ENCODE measurements at places on chromosomes 5 and 9. TPM values are rescaled to one million over a fixed set of nuclear protein-coding genes. Genes with fewer than 3 reads are reported as not detected.

GRCh38 chr5:106587-106986 is 14.6 kb downstream of the PLEKHG4B start:
- DNase-seq = no peak

The LHX3 gene
- total RNA-seq = not detected

The GABRG2 gene
- total RNA-seq = not detected

- no peak for DNase-seq
Observed at GRCh38 chr5:138870611-138871010, 4.5 kb downstream of the LRRTM2 start.

- no peak for DNase-seq
Observed at GRCh38 chr5:54194318-54194717, 116.1 kb downstream of the ARL15 start.

GRCh38 chr5:124355928-124356327 is 390.5 kb downstream of the ZNF608 start:
- DNase-seq = no peak

DNA sequence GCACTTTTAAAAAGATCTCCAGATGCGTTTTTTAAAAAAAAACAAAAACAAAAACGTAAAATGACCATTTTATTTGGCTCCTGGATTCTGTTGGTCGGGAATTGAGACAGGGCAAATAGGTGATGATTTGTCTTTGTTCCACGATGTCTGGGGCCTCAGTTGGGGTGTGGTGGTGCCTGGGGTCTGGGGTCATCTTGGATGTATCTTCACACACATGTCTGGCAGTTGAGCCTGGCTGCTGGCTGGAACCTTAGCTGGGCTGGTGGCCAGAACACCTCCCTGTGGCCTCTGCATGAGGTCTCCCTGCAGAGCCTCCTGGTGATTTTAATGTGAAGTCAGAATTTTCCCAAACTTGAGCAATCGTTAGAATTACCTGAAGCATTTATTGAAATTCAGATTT is 42.5 kb upstream of the BASP1 start:
- no peak for DNase-seq

GRCh38 chr9:12014488-12014887 is 678.7 kb upstream of the TYRP1 start:
- DNase-seq = no peak

The PCDHGA2 gene
- 0.05 TPM for total RNA-seq

The TEK gene
- total RNA-seq = 0.15 TPM

The CHD1 gene
- 18.9 TPM for total RNA-seq

The INSYN2B gene
- not detected for total RNA-seq

The ADAMTSL1 gene
- total RNA-seq = not detected

DNA sequence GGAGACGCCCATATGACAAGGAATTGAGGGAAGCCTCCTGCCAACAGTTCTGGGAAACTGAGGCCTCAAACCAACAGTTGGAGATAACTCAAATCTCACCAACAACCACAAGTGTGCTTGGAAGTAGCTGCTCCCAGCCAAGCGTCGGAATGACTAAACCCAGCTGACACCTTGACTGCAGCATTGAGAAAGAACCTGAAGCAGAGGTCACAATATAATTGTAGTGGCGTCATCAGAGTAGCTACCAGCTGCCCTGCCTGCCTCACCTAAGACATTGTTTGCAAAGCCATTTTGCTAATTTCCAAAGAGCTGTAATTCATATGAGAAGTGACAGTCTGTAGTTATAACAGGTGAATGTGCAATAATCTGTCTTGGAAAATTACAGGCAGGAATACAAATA is 40.8 kb upstream of the ANKRD31 start:
- no peak for DNase-seq

GRCh38 chr9:34502471-34502870 is 20.3 kb downstream of the ENHO start:
- no peak for DNase-seq

DNA sequence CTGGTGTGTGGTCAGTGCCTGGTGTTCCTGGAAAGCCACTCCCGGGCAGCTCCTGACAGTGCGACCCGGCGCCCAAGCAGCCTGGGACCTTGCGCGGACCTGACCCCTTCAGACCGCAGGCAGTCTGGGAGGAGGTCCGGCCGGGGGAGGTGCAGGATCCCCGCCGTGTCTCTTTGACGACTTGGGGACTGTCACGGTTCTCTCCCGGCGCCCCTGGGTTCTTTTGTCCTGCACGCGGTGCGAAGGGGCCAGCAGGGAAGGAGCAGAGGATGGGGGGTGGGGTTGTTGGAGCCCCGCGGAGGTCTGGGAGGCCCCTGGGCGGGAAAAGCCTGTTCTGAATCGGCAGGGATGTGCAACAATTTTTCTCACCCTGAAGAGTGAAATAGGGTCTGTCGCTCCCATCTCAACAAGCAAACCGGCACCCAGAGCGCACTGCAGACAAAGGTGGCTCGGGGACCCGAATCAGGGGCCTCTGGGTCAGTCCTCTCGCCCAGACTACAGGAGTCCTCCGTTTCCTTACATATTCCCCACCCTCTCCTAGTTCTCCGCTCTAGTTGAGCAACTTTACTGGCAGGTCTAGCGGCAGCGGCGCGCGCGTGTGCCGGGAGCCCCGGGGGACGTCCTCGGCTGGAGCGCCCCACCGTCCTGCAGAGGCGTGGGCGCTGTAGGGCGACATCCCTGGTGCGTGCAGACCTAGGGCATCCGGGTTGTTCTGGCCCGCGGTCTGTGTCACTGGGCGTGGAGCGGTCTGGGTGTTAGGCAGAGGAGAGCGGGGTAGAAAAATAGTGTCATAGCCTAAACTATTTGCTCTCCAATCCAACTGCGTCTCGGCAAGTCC is 1.2 kb downstream of the VCAN start:
- no peak for DNase-seq

The CENPK gene
- total RNA-seq = 19.7 TPM

GRCh38 chr9:69834056-69834455 is 13.4 kb downstream of the CFAP95 start:
- no peak for DNase-seq

DNA sequence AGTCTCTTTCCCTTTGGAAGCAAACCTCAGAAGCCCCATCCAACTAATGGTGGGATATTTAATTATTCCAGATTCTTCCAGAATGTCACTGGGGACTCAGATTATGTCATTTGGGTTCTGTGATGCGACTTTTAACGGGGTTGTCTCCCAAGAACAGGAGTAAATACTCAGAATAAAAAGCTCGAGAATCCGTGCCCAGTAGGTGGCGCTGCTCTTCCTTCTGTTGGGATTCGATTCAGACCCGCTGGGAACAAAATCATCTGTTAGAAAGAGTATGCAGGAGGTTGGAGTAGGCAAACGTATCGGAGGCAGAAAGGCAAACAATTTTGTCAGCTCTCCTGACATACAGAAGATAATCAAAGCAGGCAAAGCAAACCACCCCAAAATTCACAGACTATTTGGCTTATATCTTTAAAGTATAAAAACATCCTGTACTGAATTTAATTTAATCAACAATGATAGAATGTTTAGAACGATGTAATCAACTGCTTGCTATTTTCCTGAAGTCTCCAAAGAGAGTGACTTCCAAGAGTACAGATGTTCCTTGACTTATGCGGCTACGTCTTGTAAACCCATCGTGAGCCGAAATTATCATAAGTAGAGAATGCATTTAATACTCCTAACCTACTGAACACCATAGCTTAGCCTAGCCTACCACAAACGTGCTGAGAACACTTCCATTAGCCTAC is 169.8 kb upstream of the RAI14 start:
- DNase-seq = peak; percentile 96

DNA sequence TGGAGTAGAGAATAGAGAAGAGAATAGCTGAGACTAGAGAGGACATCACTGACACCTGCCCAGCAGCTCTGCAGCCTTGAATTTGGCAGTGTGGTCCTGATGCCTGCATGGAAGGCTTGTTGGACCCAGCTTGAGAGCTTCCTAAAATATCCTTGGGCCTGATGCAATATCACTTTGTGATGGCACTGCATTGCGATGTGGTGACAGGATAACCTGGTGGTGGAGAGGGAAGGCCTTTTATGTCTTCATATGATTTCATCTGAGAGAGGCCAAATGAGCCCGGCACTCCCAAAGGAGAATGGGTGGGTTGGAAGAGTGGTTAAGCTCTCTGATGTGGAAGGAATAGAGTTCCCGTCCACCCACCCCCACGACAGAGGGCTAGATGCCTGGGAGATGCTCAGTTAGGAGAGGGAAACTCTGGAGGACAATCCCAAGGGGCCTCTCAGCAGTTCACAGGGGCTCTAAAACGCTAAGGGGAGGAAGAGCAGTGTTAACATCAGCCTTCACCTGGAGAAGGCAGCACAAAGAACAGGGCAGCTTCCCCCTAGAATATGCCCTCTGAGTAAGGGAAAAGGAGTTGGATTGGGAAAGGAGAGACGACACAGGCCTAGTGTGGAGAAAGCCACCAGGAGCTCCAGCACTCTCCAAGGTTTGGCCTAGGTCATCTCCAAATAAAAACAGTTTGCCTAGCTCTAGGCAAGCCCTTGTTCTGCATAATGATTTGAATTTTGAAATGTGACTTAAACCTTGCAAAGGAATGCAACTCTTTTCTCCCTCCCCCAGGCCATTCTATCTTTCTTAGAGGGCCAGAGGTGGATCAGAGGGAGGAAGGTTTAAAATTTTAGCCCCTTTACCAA is 99.8 kb upstream of the SSBP2 start:
- DNase-seq = no peak

- DNase-seq = no peak
Observed at GRCh38 chr5:6936031-6936430, 222.8 kb downstream of the TENT4A start.

DNA sequence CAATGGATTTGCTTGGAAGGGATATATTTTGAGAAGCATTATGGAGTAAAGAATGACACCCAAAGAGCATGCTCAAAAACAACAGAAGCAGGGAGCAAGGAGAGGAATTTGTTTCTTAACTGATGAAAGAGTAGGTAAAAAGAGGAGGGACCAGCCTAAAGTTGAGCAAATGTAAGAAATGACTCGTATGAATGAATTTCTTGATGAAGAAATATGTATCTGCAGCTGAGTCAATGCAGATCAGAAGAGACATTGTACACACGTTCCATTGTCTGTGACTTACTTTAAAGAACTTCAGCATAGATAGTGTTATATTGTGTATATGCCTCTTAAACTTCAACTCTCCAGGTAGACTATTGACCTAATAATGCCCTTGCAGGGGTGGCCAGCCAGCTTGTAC is 112.7 kb upstream of the NREP start:
- DNase-seq = no peak

The PTPRD gene
- total RNA-seq = not detected

DNA sequence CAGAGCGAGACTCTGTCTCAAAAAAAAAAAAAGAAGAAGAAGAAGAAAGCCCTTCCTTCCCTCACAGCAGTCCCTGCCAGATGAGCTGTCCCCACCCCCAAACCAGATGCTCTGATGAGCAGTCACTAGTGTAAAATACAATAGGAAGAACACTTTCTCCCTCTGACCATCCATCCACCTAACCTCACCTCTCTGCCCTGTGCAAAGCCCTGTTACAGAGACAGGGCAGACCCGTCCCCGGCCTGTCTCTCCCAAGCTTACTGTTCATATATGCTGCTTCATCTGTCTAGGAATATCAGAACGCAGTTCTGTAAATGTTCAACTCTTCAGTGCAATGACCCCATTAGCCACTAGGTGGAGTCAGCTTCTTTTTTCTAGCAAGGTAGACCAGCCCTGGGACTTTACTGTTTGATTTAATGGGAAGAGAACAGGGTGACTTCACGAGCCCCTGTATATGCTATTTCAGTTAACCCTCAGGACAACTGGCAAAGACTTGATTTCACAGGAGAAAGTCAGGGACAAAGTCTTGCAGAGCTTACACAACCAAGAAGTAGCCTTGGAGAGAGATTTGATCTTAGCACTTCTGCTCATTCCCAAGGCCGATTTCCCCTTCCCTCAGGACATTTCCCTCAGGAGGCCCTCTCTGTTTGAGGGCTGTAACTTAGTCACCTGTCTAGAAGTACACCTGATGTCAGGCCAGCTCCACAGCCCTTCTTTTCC is 14.9 kb upstream of the FGFR4 start:
- DNase-seq = peak; percentile 94

DNA sequence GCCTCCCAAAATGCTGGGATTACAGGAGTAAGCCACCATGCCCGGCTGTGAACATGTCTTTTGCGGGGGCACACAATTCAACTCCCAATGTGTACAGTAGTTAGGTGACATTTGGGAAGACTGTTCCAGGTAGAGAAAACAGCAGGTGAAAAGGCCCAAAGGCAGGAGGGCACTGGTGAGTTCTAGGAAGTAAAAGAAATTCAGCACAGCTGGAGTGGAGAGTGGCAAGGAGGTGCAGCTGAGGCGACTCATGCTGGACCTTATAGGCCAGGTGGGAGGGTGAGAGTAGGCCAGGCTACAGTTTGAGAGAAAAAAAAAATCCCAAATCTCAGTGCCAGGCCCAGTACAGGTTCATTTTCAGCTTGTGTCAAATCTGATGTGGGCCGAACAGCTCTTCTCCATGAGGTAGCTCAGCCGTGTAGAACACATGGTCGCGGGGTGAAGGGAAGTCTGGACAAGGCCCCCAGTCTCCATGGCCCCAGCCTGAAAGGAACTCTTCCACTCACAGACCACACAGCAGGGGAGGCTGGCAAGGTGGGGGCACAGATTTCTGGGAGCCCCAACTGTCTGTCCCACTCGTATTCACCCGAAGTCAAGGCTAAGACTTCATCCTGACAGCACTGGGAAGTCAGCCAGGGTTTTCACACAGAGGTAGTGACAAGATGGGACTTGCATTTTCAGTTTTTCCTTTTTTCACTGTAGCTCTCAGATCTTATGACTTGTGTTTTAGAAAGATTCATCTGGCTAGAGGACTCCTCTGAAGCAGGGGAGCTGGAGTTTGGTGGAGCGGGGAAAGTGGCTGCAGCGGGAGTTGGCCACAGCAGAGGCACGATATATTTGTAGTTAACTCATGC is 4.5 kb upstream of the HNRNPAB start:
- DNase-seq = no peak

- DNase-seq = no peak
Observed at GRCh38 chr9:89640361-89640760, 35.5 kb downstream of the GADD45G start.

GRCh38 chr5:172733131-172733973 is 37.6 kb downstream of the DUSP1 start:
- DNase-seq = peak; percentile 86

- DNase-seq = no peak
Observed at GRCh38 chr5:151483176-151483575, 35.8 kb downstream of the SLC36A1 start.

The DENND4C gene
- 40.2 TPM for total RNA-seq

- DNase-seq = peak; percentile 42
Observed at GRCh38 chr5:134114886-134115805, 665 bp downstream of the TCF7 start.

DNA sequence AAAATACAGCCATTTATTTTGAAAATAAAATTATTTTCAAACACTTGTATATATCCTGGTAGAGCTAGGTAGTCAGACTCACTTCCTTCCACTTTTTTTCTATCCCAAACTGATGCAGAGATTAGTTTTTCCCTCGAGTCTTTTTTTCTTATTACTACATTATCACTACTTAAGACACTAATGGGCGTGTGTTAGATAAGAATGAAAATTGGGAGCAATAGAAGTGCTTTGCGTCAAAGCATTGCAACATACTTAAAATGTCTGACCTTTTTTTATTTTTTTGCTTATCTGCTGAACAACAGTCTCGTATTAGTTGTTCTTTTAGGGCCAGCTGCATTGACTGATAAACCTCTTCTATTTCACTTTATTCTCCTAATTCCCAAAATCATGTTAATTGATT is 1278.7 kb downstream of the CDH12 start:
- DNase-seq = no peak

All from HT-29 (cell line).